Right atrium auricular region (tissue), 2 donors: ENCODE measurements at places on chromosomes 13 and 19.

GRCh38 chr13:77267362-77267761 lies 59.5 kb downstream of the MYCBP2 start:
- no peak for DNase-seq

- DNase-seq, result no peak
These were observed 163.3 kb downstream of the KDM4B start for GRCh38 chr19:5132206-5132560.

DNA sequence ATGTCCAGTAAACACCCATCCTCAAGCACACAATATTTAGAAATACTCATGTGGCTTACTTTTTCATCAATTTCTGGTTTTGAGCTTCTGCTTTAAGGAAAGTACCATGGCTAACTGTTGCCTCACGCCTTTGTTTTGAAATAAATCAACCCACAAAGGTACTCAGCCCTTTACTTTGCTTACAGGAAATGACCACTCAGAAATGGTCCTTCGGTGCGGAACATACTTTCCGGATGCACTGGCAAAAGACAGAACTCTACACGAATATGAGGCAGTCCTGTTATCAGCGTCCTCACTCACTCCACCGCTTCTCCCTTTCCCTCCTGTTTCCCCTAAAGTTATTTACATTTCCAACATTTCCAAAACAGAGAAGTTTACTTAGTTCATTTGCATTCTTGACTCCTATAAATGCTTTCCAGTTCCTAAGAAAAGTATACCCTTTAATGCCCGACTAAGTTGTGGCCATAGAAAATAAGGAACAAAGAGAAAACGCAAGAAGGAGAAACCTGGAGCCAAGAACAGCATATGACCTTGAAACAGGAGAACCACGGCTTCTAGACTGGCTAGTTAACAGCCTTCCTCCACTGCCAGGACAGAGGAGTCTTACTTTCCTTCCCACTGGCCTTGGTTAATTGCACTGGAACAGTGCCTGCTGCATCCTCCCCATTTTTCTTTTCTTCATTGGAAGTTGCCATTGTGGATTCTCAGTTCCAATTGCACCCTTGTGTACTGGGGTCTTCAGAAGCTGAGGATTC lies 10.6 kb downstream of the FPR2 start:
- DNase-seq, result no peak

- no peak for DNase-seq
These were observed 140.3 kb downstream of the DCT start for GRCh38 chr13:94339116-94339687.

GRCh38 chr19:58117841-58118575 lies 20.0 kb upstream of the ZSCAN18 start:
- no peak for DNase-seq

- no peak for DNase-seq
These were observed 7.3 kb upstream of the PLIN4 start for GRCh38 chr19:4525563-4526002.

DNA sequence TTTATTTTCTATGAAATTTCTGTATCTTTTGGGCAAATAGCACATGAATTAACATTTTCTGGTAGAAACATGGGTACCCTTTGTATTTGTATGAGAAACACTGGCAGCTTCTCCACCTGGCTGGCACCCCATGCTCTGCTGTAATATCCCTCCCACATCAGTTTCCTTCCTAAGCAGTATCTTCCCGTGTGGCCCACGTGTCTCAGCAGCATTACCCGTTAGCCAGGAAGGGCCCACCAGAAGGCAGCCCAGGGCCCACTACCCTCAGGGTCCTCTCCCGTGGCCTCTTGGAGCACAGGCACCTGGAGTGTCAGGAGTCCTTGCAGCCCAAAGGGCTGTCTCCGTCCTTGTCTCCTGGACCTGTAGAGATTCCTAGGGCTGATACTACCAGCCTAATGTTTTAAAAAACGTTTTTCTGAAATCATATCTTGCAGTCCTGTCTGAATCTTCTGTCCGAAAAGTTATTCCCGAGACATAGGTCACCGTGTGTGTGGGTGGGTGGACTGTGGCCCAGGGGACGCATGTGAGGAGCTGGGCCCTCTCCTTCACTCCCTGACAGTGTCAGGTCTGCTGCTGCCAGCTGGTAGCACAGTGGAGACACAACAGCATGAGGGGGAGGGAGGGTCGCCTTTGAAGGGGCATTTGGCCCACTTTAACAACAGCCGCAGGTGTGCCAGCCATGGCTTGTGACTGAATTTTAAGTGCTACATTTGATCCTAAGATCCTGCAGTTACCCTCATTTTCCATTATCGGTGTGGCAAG lies 22.0 kb upstream of the TEX29 start:
- no peak for DNase-seq

GRCh38 chr13:97414392-97414791 lies 19.6 kb upstream of the RAP2A start:
- no peak for DNase-seq

- no peak for DNase-seq
These were observed 592.6 kb downstream of the TBC1D4 start for GRCh38 chr13:74889321-74889720.

DNA sequence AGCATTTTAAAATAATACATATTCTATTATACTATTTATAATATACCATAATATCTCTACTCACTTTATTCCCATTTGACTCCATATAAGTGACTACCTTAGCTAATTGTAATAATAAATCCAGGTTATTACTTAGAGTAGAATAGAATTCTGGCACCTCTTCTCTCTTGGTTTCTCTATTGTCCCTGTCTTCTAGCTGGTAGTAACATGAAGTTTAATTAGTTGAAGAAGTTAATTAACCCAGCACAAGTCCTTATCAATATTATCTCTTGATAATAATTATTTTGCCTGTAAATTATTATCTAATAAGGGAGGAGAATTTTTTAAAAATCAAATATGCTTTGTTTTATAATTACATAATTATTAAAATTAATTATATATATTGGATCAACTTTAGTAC lies 1571.2 kb upstream of the PRR20A start:
- no peak for DNase-seq

- no peak for DNase-seq
These were observed 428 bp downstream of the RASAL3 start for GRCh38 chr19:15463861-15464371.

DNA sequence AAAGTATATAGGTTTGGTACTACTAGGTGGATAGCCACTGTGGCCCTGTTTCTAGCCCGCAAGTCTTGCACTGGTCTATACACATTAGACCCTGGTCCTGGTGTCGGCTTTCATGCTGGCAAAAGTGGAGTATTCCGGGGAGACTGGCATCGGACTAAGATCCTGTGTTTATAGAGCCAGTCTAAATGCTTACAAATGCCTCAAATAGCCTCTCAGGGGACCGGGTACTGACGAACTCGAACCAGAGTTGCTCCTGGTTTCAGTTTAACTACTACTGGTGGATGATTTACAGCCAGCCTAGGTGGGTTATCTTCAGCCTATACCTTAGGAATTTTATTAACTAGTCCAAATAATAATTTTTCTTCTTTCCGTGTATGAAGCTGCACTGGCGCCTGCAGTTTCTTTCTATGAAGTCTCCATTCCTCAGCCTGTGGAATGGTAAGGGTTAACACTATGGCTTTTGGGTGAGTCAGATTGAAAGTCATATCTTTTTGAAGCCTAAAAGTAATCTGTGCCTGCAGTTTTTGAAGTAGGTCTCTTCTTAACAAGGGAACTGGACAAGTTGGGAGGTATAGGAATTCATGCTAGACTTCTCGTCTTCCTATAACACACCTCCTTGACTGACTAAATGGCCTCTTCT lies 51.3 kb downstream of the OR10H4 start:
- peak; percentile 40 for DNase-seq

GRCh38 chr19:2536461-2536860 lies 60.5 kb downstream of the GADD45B start:
- DNase-seq, result no peak

- no peak for DNase-seq
These were observed 294.7 kb downstream of the MYO16 start for GRCh38 chr13:108924134-108924533.
